Ammon's horn (tissue), 1 donor: ENCODE measurements at places on chromosomes 3 and 15.
A peak's percentile ranks its signal among the peaks of the same experiment; 100 is the strongest.

GRCh38 chr15:43325039-43325684 lies 5.2 kb downstream of the LCMT2 start:
- no peak for DNase-seq

- DNase-seq, result no peak
These were observed 190.4 kb downstream of the MEGF11 start for GRCh38 chr15:66063147-66063546.

DNA sequence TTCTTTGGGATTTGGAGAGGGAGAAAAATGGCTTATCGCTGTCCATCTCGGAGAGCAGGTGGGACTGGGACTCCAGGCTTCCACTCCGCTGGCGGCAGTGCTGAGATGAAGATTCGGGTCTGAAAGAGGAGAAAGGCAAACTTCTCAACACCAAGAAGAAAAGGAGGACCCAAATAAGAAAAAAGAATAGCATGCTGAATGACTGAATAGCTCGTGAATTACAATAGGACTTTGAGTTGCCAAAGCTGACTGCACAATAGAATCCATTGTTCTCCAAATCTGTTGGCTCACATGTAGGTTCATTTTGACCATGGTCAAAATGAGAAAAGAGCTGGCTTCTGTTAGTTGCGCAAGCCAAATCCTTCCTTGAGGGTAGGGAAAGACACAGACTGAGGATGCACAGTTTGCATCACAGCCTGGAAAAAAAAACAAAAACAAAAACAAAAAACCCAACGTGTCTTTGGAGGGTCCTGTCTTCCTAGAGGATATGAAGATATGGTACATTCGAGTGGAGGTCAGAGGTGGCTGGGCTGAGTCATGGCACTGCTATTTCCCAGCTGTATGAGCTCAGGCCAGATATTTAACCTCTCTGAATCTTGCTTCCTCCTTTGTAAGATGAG lies 59.3 kb upstream of the LMOD3 start:
- DNase-seq, result peak; percentile 83

DNA sequence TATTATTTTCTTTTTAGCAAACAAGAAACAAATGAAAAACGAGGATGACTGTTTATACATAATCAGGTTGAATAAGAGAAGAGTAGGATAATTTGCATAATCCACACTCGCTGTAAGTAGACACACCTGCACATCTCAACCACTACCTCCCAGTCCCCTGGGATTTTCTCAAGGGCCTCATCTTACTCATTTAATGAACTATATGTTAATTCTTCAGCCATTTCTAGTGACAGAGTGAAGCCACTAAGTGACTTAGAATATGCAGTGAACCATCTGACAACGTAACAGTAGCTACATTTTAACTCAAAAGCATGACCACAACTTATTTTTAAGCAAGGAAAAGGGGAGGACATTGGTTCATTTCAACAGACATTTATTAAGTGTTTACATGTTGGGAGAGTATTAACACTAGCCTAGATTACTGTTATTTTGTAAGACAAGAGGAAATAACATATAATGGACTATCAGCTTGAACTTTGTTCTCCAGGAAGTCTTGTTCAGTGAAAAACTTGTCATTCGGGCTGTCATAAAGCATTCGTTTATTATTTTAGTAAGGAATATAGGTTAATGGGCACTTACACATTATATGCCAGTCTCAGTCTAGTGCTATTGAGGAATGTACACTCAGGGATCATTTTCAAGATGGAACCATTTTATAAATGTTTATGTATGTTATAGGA lies 173.0 kb upstream of the ROBO2 start:
- DNase-seq, result no peak

DNA sequence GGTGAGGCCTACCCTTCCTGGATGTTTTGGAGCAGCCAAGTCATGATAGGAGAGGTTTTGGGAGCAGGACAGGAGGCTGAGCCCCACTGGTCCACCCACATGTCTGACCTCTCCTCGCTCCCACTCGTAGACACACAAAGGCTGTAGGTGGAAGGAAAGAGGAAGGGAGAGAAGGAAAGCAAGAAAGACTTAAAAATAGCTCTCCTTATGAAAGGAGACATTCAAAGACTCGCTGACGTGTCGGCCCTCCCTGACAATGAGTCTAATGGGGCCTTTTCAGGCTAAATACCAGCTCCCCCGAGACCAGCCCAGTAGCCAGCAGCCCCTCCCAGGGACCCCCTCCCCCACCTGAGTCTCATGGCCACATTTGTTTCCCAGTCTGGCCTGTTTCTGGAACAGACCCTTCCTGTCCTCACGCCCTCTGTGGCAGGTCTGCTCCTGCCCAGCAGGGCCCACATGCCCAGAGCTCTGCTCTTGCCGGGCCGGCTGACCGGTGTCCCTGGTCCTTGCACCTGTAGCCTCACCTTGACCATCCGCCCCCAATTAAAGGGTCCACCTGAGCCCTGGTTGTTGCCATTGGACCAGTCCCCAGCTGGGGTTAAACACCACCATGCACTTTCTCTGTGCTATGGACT lies 49.3 kb downstream of the FGD5 start:
- DNase-seq, result no peak
